Breast epithelium (tissue), 4 donors: ENCODE measurements at places on chromosomes 6 and 20.
A peak's percentile ranks its signal among the peaks of the same experiment; 100 is the strongest.

GRCh38 chr6:15499125-15499524 lies 163.7 kb downstream of the DTNBP1 start:
- DNase-seq, result no peak

DNA sequence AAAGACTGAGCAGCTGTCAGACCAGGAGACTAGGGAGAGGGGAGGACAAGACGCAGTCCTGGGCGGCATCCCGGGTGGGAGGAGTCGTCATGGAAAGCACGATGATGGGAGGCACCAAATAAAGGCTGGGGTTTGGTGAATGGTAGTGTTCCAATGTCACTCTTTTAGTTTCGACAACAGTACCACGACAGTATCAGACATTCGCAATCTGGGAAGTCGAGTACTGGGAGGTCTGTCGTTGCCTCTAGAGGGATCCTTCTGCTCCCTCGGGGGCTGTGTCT lies 32.1 kb downstream of the PSMG4 start:
- no peak for DNase-seq

GRCh38 chr6:148808786-148809304 lies 62.0 kb downstream of the UST start:
- DNase-seq, result no peak

DNA sequence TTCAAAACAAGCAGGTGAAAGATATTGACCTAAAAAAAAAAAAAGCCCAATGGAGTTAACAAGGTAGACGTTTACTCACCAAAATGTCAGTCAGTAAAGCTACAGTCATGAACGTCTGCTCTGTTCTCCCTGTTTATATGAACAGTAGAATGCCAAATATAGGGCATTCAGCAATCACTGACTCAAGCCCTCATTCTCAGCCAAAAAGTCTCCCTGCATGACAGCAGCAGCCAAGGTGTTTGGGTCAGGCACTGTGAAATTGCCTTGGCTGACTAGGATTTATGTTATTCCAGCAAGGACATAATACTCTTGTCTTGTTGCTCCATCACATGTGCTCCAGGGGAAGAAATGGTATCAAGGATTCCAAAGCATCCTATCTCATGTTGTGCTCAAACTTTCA lies 194.7 kb upstream of the RSPO3 start:
- no peak for DNase-seq

- no peak for DNase-seq
These were observed 26.8 kb upstream of the SLC22A7 start for GRCh38 chr6:43271103-43271815.

DNA sequence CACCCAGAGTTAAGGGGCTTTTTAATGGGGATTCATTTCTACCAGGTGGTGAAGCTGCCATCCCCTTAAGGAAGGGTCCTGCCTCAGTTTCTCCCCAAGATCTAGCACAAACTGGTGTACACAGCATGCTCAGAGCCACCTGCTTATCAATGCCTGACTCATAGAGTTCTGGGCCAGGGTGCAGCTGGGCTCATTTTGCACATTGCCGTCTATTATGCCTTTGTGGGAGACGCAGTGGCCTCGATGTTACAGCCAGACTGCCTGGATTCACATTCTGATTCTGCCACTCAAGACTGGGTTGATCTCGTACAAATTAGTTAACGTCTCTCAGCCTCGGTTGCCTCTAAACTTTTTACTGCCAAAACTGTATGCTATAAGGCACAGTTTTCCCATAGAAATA lies 365.7 kb downstream of the ZFAND3 start:
- DNase-seq, result peak; percentile 20

DNA sequence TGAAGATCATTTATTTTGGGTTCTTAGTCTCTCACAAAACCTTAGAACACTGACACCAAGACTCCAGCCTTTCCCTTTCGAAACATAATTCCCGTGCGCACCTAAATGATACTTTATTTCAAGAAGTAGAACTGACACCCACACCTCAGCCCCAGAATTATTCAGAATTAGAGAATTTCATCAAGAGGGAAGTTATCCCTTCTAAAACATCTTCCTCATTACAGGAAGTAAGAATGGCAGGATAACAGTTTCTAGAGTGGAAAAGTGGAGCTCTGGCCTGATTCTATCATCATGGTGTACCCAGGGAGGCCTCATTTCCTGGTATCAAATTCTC lies 1.4 kb upstream of the SRXN1 start:
- DNase-seq, result no peak

GRCh38 chr6:142886431-142887170 lies 58.4 kb downstream of the HIVEP2 start:
- no peak for DNase-seq

DNA sequence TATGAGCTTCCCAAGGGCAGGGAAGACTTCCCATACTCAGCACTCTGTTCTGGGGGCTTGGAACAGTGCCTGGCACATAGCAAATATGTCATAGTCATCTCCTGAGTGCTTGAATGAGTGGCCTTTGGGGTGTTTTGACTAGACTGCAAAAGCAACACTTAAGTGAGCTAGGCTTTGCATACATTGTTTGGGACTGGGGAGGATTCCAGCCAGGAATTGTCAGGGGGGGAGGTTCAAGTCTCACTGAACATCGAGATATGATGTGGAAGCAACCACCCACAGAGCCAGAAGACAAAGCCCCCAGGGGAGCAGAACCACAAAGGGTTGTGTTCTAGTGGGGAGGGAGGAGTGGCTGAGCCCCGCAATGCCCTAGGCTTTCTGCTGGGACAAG lies 98.4 kb downstream of the SYCP2 start:
- DNase-seq, result no peak

DNA sequence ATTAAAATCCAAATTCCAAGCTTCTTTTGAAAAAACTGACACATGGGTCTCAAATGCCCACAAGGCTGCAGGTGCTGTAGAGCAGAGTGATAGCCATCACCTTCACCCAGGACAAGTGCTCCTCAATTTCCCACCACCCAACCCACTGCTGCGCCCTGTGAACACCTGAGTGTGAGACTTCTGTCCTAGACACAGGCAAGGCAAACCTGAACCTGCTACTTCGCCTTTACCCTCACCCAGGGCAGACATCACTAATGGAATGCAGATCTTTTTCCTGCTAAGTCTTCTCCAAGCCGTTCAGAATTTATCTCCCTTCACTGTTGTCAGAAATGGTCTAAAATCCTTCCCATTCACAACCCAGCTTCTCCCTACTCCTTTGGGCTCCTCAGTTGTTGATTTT lies 65.9 kb downstream of the PREX1 start:
- no peak for DNase-seq

- no peak for DNase-seq
These were observed 42.9 kb downstream of the ATXN1 start for GRCh38 chr6:16718356-16718755.

- DNase-seq, result no peak
These were observed 40.3 kb downstream of the TAF4 start for GRCh38 chr20:62025394-62025793.

- no peak for DNase-seq
These were observed 30.4 kb downstream of the PSMB1 start for GRCh38 chr6:170522565-170523183.

DNA sequence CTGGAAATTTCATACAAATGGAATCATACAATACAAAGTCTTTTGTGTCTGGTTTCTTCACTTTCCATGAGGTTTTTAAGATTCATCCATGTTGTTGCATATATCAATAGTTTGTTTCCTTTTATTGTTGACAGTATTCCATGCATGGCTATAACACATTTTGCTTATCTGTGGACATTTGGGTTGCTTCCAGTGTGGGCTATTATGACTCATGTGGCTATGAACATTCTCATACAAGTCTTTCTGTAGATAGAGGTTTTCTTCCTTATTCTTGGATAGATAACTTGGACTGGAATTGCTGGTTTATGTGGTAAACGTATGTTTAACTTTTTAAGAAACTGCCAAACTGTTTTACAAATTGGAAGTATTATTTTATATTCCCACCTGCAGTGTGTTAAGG lies 30.0 kb upstream of the KIF6 start:
- no peak for DNase-seq

GRCh38 chr20:10286356-10286755 lies 67.7 kb downstream of the SNAP25 start:
- DNase-seq, result no peak

GRCh38 chr6:44635486-44635885 lies 248.0 kb downstream of the CDC5L start:
- DNase-seq, result no peak

- no peak for DNase-seq
These were observed 13.7 kb downstream of the SPATA2 start for GRCh38 chr20:49901588-49901987.

DNA sequence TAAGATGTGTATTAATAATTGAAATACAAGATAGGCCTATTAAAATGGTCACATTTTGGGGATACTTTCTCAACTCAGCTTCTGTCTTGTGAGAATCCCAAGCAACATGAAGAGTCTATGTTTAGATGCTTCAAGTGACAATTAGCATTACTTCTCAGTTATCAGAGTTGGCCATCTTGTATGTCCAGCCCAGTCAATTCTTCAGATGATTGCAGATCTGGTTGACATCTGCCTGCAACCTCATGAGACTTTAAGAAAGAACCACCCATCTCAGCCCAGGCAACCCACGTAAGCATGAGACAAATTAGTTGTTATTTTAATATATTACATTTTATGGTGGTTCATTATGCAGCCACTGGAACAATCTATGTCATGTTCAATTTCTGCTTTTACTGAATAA lies 256.5 kb downstream of the TENT5A start:
- DNase-seq, result no peak

- DNase-seq, result no peak
These were observed 322.8 kb upstream of the SOX4 start for GRCh38 chr6:21270636-21271201.

DNA sequence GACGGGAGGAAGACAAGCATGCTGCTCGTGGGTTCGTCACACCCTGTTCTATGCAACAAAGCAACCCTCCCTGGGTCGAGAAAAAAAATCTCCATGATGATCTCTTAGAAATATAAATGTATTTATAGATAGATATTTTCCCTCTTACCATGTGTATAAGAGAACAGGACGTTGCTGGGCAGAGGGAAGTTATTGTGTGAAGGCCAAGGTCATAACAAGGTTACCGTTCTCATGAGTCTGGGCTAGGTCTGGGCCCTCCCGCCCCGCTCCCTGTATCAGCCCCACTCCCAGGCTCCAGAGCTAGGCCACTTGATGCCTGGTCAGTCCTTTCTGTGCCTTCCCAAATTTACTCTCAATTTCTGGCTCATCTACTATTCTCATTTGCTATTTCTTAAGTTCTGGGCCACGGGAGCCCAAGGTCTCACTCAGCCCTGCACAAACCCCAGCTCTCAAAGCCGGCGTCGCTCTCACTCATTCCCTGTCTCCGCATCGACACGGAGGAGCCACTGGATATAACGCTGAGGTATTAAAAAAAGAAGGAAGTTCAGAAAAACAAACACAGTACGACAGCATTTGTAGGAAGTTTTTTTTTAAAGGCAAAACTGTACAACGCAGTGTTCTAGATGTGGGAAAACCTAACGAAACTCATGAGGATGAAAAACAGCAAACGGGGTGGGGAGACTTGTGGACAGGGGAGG lies 96.8 kb downstream of the PSMG4 start:
- peak; percentile 56 for DNase-seq

DNA sequence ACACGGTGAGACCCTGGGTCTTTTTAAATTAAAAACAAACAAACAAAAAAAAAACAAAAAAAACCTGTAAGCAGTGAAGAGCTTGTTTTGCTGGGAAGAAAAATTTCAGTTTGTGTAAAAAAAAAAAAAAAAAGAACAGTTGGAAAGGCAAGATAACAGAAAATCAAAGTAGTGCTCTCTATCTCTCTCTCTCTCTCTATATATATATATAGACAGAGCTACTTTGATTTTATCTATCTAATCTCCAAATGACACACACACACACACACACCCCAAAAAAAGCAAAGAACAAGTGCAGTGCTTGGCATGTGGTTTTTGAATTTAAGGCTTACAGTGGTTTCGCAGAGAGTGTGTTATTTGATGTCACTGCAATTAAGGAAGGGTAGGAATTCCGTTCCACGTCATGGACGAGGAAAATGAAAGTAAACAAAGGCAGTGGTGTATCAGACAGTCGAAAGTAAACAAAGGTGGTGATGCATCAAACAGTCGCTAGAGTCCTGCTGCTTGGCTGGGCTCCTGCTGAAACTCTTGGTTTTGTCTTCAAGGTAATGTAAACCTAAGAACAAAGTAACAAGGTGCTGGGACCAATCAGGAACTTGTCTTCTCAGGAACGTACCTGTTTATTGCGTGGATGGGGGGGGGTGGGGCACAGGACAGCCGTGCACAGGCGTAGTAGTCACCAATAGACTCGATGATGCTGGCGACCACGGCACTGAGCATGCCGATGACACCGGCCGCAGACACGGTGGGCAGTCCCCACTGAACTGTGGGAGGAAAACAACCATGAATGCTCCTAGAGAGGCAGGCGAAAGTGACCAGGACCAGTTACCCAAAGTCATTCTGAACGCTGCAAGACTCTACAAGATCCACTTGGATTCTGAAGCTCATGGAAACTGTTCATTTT lies 131.8 kb downstream of the SLC23A2 start:
- no peak for DNase-seq

DNA sequence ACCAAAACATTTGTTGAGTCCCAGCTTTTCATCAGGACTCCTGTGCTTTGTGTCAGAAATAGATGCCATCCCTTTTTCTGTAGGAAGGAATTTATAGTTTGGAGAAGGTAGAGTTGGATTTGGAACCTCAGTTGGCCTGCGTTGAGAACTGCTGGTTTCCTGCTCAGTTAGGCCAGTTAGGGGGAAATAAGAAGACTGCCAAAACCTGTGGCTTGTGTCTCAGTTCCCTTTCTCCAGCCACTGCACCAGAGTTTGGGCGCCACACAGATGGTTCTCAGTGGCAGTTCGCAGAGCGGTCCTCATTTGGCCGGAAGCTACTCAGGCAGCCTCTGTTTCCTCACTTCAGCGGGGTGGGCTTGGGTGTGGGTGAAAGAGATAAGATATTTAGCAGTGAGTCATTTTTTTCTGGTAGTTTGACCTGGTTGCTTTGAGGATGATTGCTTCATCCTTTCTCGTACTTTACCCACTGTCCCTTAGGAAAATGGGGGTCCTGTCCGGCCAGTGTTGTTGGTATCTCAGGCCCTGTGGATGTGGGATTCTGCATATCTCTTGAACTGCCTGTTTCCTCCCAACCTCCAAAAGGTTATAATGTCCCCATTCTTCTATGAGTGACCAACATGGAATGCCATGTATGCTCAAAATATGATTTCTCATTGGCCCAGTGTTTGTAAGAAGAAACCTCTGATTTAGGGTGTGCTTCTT lies 53.7 kb downstream of the JARID2 start:
- no peak for DNase-seq

DNA sequence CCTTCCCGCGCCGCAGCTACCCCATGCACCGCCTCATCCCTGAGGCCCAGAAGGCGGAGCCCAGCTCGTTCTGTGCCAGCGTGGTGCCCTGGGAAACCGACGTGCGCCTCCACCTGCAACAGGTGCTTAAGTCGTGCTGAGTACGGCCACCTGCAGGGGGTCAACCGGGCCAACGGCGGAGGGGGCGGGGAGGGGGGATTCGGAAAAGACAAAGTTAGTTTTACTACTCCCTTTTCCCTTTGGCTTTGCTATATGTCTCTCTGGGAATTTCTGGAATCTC lies 168.9 kb downstream of the CDK19 start:
- DNase-seq, result no peak

DNA sequence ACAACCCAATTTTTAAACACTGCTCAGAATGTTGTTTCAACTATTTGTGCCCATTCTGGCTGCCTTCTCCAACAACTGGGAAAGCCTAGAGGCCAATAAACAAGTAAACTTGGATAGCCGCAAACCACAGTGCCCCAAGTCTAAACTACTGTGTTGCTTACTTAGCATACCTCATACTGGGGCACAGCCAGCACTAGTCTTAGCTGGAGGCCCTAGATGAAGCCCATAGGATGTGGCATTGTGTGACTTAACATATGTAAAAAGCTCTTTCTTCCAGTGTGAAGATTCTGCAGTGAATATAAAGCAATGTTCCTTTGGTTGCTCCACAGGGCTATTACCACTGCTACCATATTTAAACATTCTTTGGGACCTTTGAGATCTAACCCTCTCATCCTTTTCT lies 564.3 kb upstream of the NRSN1 start:
- no peak for DNase-seq
